ENCODE measurements at places on chromosomes 1 and 21. TPM values are rescaled to one million over a fixed set of nuclear protein-coding genes. Genes with fewer than 3 reads are reported as not detected.
A peak's percentile ranks its signal among the peaks of the same experiment; 100 is the strongest.

DNA sequence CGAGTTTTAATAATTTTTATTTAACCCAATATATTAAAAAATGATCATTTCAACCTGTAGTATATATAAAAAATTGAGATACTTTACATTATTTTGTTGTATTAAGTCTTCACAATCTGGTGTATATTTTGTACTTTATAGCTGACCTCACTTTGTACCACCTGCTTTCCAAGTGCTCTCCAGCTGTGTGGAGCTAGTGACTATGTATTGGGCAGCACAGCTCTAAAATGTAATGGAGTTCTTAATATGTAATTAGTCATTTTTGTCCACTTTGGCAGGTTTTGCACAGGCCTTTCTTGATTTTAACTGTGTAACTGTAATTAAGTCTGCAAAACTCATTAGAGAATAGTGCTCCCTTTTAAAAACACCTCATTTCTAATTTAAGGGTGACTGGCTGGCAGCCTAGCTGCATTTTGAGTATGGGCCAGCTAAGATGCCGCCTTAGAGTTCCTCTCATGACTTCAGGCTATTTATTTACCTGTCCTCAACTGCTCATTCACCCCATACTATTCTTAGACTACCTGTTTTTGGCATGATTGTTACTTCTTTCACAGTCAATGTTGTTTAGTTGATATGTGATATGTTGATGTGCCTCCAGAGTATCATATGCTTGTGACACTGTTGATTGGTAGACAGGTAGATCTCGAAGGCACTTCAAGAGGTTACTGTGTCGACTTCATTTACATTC is 43.2 kb downstream of the ZYG11B start:
- DNase-seq = peak; percentile 21

The POLR3GL gene
- total RNA-seq = 17.8 TPM

- DNase-seq = no peak
Measured at GRCh38 chr1:231814521-231814920, 187.9 kb downstream of the DISC1 start.

GRCh38 chr1:172626845-172627244 is 32.1 kb upstream of the FASLG start:
- no peak for DNase-seq

Measured in thyroid gland (tissue), 4 donors.